ENCODE measurements at places on chromosomes 5 and 9.

DNA sequence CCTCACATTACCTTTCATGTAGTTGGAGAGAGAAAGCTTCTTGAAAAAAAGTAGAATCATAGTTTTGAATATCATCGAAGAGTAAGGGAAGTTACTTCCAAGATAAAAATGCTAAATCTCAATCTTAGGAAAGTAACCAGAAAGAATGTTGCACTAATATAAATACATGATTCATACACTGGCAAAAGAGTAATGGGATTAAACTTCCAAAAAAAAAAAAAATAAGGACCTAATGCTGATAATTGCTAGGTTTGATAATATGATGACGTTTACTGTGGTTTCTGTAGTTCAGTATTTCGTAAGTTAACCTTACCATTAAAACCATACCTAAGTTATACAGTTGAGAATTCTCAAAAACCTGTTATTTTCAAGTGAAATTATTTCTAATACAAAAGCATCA, 573.8 kb upstream of the CDH9 start:
- DNase-seq, result no peak
- H3K27ac ChIP-seq, result no peak overlapping the region
- H3K4me1 ChIP-seq, result no peaks in the 10 kb centered on the region
- no peak overlapping the region for H3K4me3 ChIP-seq
- H3K36me3 ChIP-seq, result no peaks in the 10 kb centered on the region

- no peaks in the 10 kb centered on the region for H3K36me3 ChIP-seq
- no peak for DNase-seq
- peak within 1 kb of the TSS; percentile 72 for H3K4me3 ChIP-seq
- H3K4me1 ChIP-seq, result peaks cover 46% of the 10 kb centered on the region
- H3K27ac ChIP-seq, result peak within 1 kb of the TSS; percentile 87
Measured at GRCh38 chr9:136849038-136849959, at the start of gene PHPT1. TSS of gene PHPT1 (plus strand) at chr9:136849409. CDS start at chr9:136849431, 22 bp downstream.

- H3K27me3 ChIP-seq, result no peaks in the 10 kb centered on the region
- H3K4me1 ChIP-seq, result peaks cover 49% of the 10 kb centered on the region
- no peak overlapping the region for H3K4me3 ChIP-seq
- H3K36me3 ChIP-seq, result no peaks in the 10 kb centered on the region
- H3K27ac ChIP-seq, result peak overlapping the region; percentile 68
Measured at GRCh38 chr9:34185778-34186551, 7.1 kb downstream of the UBAP1 start.

- H3K27ac ChIP-seq, result peak overlapping the region; percentile 56
- H3K4me1 ChIP-seq, result peaks cover 21% of the 10 kb centered on the region
- H3K36me3 ChIP-seq, result no peaks in the 10 kb centered on the region
Measured at GRCh38 chr9:111839387-111839786, 44.6 kb upstream of the SHOC1 start.

DNA sequence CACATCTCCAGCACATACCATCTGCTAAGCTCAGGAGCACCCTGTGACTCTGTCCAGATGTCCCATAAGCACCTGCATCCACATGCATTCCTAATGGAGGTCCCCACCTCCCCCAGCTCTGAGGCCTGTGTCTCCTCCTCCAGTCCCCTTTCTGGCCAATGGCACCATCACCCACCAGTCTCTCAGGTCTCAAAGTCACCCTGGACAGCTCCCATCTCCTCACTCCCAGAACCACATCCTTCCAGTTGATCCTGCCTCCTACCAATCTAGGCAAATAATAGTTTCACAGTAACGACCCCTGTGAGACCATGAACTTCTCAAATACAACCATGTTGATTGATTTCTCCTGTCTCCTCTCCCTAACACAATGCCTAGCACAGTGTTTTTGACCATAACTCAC, 40.1 kb downstream of the GGTA1 start:
- no peaks in the 10 kb centered on the region for H3K27me3 ChIP-seq
- no peak for DNase-seq
- H3K4me1 ChIP-seq, result peaks cover 9% of the 10 kb centered on the region
- no peaks in the 10 kb centered on the region for H3K36me3 ChIP-seq
- H3K4me3 ChIP-seq, result no peak overlapping the region

- no peak for DNase-seq
- no peaks in the 10 kb centered on the region for H3K27me3 ChIP-seq
- H3K36me3 ChIP-seq, result no peaks in the 10 kb centered on the region
- no peak overlapping the region for H3K27ac ChIP-seq
- no peaks in the 10 kb centered on the region for H3K4me1 ChIP-seq
Measured at GRCh38 chr9:27836661-27837401, 263.6 kb upstream of the C9orf72 start.

DNA sequence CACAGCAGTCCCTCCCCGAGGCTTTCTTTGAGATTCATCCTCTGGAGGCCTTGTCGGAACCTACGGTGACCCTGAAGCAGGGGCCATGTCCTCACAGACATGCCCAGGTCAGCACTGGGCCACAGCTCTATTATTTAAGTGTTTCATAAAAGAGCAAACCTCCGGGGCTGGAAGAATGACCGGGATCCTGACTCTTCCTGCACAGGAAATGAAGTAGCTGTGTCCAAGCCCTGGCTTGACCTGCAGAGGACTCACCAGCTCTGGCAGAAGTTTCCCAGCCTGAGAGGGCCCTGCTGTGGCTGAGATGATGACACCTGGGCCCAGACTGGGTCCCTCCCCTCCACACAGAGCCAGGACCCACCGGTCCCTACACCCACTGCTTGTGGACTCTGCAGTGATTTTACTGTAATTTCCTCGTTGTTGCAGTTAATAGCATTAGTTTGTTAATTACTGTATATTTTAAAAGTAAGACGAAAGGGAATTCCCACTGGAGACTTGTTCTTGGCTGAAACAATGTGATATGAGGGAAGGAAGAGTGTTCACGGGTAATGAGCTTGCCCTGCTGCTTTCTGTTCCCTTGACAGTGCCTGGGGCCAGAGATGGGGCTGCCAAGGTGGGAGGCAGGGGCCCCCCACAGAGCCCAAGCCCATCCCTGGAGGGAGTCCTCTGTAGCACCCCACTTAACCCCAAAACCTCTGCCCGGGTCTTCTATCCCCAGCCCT, 72.2 kb downstream of the PCDH1 start:
- H3K4me1 ChIP-seq, result no peaks in the 10 kb centered on the region
- H3K4me3 ChIP-seq, result no peak overlapping the region
- H3K27ac ChIP-seq, result no peak overlapping the region
- no peak for DNase-seq
- H3K27me3 ChIP-seq, result no peaks in the 10 kb centered on the region
- H3K36me3 ChIP-seq, result no peaks in the 10 kb centered on the region

DNA sequence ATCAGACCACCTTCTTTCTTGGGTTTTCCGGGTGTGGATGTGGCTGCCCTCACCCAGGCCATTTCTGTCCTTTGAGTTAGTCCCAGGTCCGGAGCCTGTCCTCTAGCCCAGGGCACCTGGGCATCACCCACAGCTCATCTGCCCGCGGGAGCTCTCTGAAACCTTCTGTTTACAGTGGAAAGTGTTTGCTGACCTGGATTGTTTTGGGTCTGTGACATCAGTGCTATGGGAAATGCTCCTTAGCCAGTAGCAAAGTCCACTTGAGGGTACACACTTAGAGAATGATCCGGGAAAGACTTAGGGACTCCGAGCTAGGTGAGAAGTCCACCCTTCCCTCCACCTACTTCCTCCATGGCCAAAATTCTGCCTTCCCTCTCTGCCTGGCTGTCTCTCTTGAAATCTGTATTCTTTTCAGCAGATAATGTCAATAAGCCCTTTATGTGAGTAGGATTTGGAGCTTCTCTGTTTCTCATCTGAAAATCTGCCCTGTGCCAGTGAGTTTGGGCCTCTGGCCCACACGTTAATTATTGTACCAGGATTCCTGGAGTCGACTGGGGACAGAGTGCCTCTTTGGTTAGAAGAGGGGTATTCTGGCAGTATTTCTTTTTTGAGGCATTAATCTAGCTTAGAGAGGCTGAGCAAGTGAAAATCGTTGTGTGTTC, 19.9 kb downstream of the ABLIM3 start:
- no peak overlapping the region for H3K27ac ChIP-seq
- no peak overlapping the region for H3K4me3 ChIP-seq
- H3K36me3 ChIP-seq, result no peaks in the 10 kb centered on the region
- no peak for DNase-seq
- H3K27me3 ChIP-seq, result no peaks in the 10 kb centered on the region

DNA sequence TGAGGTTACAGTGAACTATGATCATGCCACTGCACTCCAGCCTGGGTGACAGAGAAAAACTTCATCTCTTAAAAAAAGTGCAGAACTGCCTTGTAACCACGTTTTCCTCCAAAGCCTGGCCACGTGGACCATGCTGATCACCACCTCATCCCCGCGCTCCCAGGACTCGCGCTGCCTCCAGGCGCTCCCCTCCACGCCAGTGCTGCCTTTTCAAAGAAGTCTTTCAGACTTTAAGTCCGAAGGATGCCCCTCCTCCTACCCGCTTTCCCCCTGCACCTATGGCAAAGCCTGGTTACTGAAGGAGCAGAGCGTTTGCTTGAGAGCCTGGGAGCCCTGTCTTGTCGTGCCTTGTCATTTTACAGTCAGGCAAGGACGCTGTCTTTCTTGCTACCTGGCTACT, 43.8 kb downstream of the HABP4 start:
- H3K4me1 ChIP-seq, result no peaks in the 10 kb centered on the region
- H3K36me3 ChIP-seq, result no peaks in the 10 kb centered on the region
- H3K27me3 ChIP-seq, result no peaks in the 10 kb centered on the region

- DNase-seq, result no peak
- H3K36me3 ChIP-seq, result no peaks in the 10 kb centered on the region
- H3K27me3 ChIP-seq, result no peaks in the 10 kb centered on the region
- H3K4me1 ChIP-seq, result no peaks in the 10 kb centered on the region
- no peak overlapping the region for H3K4me3 ChIP-seq
Measured at GRCh38 chr9:72996114-72996513, 43.3 kb upstream of the ALDH1A1 start.

DNA sequence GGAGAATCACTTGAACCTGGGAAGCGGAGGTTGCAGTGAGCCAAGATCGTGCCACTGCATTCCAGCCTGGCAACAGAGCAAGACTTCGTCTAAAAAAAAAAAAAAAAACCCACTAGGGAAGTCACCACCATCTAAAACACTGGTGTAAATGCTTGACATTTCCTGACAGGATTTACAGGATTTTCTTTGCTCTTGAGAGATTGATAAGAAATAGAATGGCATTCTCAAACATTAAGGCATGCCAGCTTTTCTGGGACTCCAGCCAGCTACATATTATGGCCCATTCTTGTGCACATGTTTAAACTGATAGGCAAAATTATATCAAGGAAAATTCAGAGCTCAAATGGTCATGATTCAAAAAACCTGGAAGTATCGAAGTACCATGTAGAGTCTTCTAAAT, 28.7 kb downstream of the GTF3C4 start:
- no peaks in the 10 kb centered on the region for H3K36me3 ChIP-seq
- no peak overlapping the region for H3K4me3 ChIP-seq
- DNase-seq, result no peak

DNA sequence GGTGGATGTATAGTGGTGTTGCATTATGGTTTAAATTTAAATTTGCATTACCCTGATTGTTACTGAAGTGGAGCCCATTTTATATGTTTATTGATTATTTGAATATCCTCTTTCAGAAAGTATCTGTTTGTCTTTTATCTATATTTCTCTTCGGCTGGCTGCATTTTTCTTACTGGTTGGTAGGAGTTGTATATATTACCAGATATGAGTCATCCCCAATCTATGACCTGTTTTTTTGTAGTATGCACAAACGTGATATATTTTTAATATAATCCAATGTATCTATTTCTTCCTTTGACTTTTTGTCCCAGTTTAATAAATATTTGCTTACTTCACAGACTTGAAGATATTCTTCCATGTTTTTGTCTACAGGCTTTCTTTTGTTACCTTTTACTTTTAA, 29.3 kb upstream of the CAMK4 start:
- no peaks in the 10 kb centered on the region for H3K36me3 ChIP-seq
- H3K27ac ChIP-seq, result no peak overlapping the region
- H3K4me3 ChIP-seq, result no peak overlapping the region
- DNase-seq, result no peak

DNA sequence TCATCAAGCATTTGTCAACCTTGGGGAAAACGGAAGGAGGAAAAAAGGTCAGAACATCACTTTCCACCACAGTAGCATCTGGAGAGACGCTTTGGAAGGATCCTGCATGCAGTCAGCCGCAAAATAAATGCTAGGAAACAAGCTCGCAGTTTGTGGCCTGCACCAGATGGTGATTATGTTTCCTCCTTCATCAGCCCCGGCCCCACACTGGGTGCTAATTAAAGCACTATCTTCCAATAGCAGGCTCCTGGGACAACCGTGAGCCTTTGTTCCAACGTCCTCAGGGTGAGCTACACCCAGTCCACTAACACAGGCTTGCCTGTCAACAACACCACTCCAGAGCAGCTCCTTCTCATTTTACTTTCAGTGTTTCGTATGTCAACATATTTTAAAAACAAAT, 64.0 kb downstream of the RNF130 start:
- no peaks in the 10 kb centered on the region for H3K36me3 ChIP-seq
- no peak overlapping the region for H3K27ac ChIP-seq
- no peaks in the 10 kb centered on the region for H3K27me3 ChIP-seq
- peaks cover 10% of the 10 kb centered on the region for H3K4me1 ChIP-seq
- no peak overlapping the region for H3K4me3 ChIP-seq

DNA sequence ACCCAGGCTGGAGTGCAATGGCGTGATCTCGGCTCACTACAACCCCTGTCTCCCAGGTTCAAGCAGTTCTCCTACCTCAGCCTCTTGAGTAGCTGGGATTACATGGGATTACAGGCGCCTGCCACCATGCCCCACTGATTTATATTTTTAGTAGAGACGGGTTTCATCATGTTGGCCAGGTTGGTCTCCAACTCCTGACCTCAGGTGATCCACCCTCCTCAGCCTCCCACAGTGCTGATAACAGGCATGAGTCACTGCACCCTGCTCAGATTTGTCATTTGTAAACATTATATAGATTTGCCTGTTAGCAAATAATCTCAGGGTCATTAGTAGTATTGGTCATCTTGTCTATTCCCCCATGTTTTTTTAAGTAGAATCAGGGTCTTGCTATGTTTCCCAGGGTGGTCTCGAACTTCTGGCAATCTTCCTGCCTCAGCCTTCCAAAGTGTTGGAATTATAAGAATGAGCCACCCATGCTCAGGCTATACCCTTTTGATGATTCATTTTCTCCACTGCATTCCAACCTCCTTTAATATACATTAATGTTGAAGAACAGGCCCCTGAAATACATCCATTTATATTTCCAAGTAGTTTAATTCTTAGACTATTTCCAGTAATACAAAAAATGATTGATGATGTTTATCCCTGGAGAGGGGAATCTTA, 17.3 kb downstream of the CENPH start:
- no peaks in the 10 kb centered on the region for H3K27me3 ChIP-seq
- DNase-seq, result no peak
- no peak overlapping the region for H3K4me3 ChIP-seq
- H3K36me3 ChIP-seq, result no peaks in the 10 kb centered on the region

GRCh38 chr5:15353086-15353645, 146.8 kb upstream of the FBXL7 start:
- H3K4me1 ChIP-seq, result no peaks in the 10 kb centered on the region
- no peaks in the 10 kb centered on the region for H3K36me3 ChIP-seq
- H3K27ac ChIP-seq, result no peak overlapping the region
- no peak overlapping the region for H3K4me3 ChIP-seq
